CD4-positive, CD25-positive, alpha-beta regulatory T cell (primary cell): ENCODE measurements at places on chromosomes 1 and 21. TPM values are rescaled to one million over a fixed set of nuclear protein-coding genes. Genes with fewer than 3 reads are reported as not detected.

DNA sequence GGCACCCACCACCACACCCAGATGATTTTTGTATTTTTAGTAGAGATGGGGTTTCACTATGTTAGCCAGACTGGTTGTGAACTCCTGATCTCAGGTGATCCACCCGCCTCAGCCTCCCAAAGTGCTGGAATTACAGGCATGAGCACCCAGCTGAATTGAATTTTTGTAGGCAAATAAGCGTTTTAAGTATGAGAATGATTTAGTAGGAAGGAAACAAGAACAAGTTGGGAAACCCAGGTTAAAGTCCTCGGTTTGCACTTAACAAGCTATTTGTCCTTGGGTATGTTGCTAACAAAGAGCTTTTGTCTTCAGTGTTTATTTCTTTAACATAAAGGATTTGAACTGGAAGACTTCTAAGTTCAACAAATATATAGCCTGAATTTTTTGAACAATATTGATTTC lies 23.9 kb downstream of the BTF3L4 start:
- no peak overlapping the region for H3K27ac ChIP-seq
- H3K27me3 ChIP-seq, result no peaks in the 10 kb centered on the region
- no peak for DNase-seq
- peaks cover 28% of the 10 kb centered on the region for H3K36me3 ChIP-seq

GRCh38 chr21:38355992-38356781 lies 99.4 kb downstream of the KCNJ15 start:
- no peaks in the 10 kb centered on the region for H3K4me1 ChIP-seq
- H3K4me3 ChIP-seq, result no peak overlapping the region
- no peaks in the 10 kb centered on the region for H3K36me3 ChIP-seq
- no peaks in the 10 kb centered on the region for H3K27me3 ChIP-seq
- H3K27ac ChIP-seq, result no peak overlapping the region

DNA sequence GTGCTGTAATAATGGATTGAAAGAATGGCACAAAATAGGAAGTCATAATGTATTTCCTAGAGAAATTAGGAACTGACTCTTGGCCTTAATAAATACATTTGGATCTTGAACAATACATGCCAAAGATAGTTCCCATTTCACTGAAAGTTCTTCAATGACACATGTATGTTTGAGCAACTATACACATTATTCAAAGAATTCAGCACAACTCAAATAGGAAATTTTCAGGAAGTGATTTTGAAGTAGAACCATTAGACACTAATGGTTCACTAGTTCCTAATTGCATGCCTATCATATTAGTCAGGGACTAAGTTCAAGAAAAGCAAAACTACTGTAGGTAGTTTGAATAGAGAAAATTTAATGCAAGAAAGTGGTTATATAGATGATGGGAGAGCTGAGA lies 404.7 kb downstream of the LMO4 start:
- H3K4me3 ChIP-seq, result no peak overlapping the region
- H3K4me1 ChIP-seq, result no peaks in the 10 kb centered on the region

GRCh38 chr1:164719676-164720439 lies 160.9 kb downstream of the PBX1 start:
- no peak overlapping the region for H3K27ac ChIP-seq
- no peaks in the 10 kb centered on the region for H3K36me3 ChIP-seq
- H3K4me1 ChIP-seq, result no peaks in the 10 kb centered on the region
- no peak overlapping the region for H3K4me3 ChIP-seq

- DNase-seq, result no peak
- no peaks in the 10 kb centered on the region for H3K36me3 ChIP-seq
- no peak overlapping the region for H3K4me3 ChIP-seq
- H3K27ac ChIP-seq, result no peak overlapping the region
- no peaks in the 10 kb centered on the region for H3K4me1 ChIP-seq
Observed at GRCh38 chr1:15489052-15489736, 13.3 kb downstream of the CELA2B start.

Gene SYPL2
- not detected for polyA plus RNA-seq

Gene GPR89A
- 21.9 TPM for polyA plus RNA-seq

Gene NTNG1
- not detected for polyA plus RNA-seq
